Astrocyte of the cerebellum (primary cell): ENCODE measurements at places on chromosomes 6 and 20.

DNA sequence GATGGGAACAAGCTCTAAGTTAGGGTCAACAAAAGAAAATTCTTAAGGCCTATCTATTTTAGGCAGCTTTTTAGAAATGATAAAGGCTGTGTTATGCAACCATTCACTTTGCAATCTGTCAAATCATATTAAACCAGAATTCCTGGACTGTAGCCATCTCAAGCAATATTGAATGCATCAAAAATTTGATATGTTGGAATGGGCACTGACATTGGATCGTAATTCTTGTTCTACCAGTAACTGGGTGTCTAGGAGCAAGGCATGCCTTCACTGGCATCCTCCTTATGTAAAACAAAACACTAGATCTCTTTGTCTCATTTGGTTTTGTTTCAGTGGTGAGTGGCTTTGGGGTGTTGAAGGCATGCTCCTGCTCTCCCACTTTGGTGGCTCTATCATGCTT is 145.6 kb downstream of the JARID2 start:
- DNase-seq: no peak

GRCh38 chr20:51804754-51805153 is 2.4 kb upstream of the SALL4 start:
- no peak for DNase-seq

DNA sequence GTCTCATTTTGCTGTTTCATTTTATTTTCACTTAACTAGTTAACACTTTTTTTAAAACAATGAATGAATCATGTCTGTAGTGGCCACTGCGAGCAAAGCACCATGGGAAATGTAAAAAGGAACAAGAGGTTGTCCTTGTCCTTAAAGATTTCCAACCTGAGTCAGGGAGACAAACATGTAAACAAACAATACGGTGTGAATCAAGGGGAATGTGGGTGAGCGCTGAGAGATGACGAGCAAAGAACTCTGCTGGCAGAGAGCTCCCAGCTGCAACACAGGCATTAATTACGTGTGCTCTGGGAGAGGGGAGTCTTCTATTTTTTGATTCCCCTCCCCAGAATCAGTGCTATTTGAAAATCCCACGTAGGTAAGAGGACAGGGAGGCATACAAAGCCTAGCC is 84.3 kb downstream of the ATXN1 start:
- DNase-seq: peak; percentile 27

DNA sequence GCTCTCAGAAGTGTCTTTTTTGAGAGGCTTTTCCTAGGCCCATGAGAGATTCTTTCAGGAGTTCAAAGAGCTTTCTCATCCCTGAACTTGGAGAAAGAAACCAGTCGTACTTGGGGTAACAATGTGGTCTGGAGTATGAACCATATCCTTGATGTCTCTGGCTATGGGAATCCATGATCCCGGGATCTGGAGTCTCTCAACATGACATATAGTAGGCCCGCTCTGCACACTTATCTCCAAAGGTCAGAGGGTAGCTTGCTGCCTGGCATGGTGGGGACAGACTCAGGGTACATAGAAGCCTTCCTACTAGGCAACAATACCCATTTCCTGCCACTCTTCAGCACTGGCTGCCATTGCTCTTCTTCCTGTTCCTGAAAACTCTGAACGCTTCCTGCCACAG is 42.2 kb upstream of the NFATC2 start:
- no peak for DNase-seq

GRCh38 chr6:5898102-5898501 is 108.6 kb downstream of the NRN1 start:
- no peak for DNase-seq

DNA sequence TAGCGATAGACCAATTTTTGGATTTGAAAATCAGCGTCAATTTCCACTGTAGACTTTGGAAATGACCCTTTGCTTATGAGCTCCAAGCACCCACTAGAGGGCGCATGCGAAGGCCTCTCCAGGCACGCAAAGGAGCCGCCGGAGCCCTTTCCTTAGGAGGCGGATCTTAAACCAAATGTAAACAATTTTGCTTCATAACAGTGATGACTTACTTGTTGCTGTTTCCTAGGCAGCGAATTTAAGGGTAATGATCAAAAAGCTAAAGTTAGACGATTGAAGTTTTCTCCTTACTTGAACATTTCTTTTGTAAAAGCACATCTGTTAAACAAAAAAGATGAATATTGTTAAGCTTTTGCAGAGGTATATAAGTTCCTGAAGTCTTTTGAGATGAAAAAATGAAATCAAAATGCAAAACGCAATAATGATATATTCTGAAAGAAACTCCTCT is 29.2 kb upstream of the EXOC2 start:
- DNase-seq: peak; percentile 61

DNA sequence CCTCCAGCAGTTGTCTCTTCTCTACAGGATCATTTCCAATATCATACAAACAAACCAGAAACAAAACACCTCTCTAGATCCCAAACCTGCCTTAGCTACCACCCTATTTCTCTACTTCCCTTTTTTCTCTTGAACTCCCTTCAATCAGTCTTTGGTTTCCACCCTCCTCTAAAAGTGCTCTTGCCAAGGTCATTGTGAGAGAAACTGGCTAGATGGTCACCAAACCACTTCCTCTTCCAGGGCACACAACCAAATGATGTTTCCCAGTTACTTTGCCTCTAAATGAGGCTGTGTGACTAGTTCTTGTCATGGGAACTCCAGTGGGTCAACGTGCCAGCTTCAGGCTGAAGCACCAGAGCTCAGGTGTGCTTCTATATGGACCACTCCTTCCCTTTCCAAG is 85.8 kb upstream of the ARMC2 start:
- DNase-seq: no peak

- peak; percentile 34 for DNase-seq
These were observed 272.9 kb upstream of the FERMT1 start for GRCh38 chr20:6395695-6396094.

GRCh38 chr6:70186461-70186860 is 116.4 kb downstream of the COL9A1 start:
- DNase-seq: no peak

- no peak for DNase-seq
These were observed 242.2 kb upstream of the RREB1 start for GRCh38 chr6:6865611-6866010.

GRCh38 chr6:99618649-99619408 is 12.2 kb downstream of the PRDM13 start:
- DNase-seq: no peak

DNA sequence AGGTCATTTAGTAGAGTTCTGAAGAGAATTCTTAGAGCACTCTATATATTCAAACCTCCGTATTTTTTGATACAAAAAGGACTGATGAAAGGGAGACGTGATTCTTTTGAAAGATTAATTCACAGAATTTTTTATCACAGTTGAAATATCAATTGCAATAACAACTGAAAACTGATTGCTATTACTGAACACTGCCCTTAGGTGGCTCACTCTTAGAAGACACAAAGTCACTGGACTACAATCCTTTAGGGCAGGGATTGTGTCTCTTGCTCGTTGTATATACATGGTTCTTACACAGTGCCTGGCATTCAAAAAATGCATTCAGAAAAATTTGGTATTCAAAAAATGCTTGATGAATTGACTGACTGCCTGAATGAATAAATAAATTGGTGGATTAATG is 17.1 kb upstream of the CALHM6 start:
- peak; percentile 12 for DNase-seq

DNA sequence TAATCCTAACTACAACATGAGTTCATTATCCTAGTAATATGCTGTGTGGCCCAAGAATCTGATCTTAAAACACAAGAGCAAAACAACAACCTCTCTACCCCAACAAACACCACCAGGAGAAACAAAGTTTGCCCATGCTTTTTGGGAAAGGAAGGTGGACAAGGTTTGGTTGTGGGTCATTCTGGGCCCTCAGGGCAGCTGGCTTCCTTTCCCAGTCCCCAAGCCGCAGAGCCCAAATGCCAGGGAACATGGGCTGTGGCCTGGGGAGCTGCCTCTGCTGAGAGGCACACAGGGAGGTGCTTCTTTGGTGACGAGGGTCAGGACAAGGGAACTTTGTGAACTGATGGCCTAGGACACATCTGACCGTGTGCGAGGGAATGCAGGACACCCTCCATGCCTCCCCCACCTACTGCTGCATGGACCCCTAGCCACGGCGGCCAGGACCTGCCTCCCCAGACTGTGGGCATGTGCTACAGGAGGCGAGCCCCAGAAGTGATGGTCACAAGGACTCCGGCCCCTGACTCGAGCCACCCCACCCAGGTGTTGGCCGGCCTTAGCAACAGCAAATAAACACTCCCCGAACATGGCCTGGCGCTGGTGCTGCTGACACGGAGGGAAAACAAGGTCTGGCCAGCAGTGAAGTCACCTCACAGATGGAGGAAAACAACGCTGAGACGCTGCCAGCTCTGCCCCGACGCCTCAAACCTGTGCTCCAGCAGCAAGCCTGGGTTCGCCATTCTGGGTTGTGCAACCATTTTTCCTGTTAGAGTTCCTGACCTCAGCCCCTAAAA is 55.6 kb downstream of the RRBP1 start:
- no peak for DNase-seq

DNA sequence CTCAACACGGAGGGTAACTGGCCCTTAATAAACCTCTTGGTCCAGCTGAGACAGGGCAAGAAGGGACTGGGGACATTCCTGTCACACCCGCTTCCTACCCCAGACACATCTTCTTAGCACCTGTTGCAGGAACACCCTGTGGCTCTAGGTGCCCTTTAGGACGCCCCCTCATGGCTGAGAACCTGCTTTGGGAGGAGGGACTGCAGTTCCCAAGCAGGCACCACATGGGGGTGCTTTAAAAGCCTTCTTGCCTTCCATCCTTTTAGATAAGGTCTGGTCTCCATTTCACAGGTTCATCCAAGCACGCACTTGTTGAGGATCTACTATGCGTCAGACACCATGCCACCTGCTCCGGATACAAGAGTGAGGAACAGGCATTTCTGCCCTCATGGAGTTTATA is 26.6 kb downstream of the NSFL1C start:
- no peak for DNase-seq

- DNase-seq: no peak
These were observed 55.6 kb downstream of the KIAA0408 start for GRCh38 chr6:127403636-127404035.

- DNase-seq: no peak
These were observed 77.7 kb upstream of the ZFP64 start for GRCh38 chr20:52269321-52269720.

GRCh38 chr20:32522776-32523612 is 62.1 kb downstream of the NOL4L start:
- no peak for DNase-seq

DNA sequence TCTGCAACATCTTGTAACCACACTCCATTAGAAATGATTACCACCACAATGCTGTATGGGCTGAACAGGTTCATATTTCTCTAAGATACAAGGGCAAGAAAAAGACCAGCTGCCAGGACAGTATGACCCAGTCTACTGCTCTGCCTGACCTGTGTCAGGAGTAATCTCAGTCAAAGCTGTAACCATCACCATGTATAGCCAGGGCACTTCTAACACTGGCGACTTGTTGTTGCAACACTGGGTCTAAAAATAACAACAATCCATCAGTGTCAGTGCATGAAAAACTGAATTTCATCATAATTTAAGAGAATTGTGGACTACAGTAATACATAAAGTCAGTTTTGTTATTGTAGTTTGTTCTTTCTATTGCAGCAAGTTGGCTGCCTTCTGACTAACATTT is 738.6 kb upstream of the ADGRB3 start:
- DNase-seq: no peak

DNA sequence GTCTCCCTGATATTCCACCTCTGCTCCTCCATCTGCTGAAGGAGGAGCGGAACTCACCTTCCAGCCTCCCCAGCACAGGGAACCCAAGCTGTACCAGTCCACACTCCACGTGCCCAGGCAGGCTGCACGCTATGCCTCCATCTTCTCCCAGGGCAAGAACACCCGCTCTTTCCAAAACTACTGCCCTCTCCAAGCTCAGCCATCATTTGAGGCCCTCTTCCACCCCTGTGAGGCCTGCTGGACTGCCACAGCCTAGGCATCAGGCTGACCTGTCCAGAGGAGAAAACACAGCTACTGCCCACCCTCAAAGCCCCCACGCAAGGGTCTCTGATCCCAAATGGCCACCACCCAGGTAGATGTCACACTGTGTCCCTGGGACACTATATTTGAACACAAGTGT is 99.9 kb downstream of the PRND start:
- no peak for DNase-seq

GRCh38 chr20:61588411-61589385 is 336.6 kb downstream of the CDH4 start:
- DNase-seq: peak; percentile 82

- DNase-seq: peak; percentile 58
These were observed 76.5 kb downstream of the GJA10 start for GRCh38 chr6:89970609-89971337.

- no peak for DNase-seq
These were observed 80.7 kb downstream of the TFAP2B start for GRCh38 chr6:50899306-50899870.

GRCh38 chr6:136469154-136469553 is 81.1 kb downstream of the MAP7 start:
- no peak for DNase-seq

GRCh38 chr20:4441191-4441590 is 280.5 kb upstream of the PRND start:
- no peak for DNase-seq

DNA sequence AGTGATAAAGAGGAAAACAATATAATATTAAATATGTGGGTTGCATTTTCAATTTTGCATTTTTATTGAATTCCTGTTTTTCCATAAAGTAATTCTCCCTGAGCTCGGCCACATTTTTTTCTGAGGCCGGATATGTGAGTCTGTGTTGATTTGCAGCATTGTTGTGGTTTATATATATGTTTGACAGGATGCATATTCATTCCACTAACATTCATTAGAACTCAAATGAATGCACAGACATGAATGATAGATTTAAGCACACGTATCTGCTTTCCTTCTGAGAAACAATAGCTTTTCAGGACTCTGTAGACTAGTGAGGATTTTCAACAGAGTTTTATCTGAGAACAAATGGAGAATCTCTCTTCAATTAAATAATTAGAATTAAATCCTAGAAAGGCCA is 10.6 kb upstream of the EXOC2 start:
- DNase-seq: no peak

DNA sequence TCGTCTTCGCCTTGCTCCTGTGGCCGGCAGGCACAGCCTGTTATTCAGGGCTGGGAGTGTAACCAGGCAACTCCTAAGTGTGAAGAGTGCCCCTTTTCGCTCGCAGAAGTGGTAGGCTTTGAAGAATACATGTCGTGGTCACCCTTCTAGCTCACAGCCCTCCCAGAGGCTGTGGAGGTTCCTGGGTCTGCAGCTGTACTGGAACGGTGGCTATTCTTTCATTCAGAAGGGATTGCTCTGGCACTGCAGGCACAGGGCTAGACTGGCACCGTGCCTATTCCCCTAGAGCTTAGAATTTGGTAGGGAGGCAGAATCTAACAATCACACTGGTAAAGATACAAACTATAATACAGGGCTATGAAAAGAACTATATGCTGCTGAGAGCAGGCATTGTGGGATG is 1.1 kb upstream of the SRSF12 start:
- no peak for DNase-seq

- DNase-seq: no peak
These were observed 194.6 kb downstream of the DST start for GRCh38 chr6:56448046-56448445.
